IPS DF 19.7 (cell line): ENCODE measurements at places on chromosomes 1 and 21.

DNA sequence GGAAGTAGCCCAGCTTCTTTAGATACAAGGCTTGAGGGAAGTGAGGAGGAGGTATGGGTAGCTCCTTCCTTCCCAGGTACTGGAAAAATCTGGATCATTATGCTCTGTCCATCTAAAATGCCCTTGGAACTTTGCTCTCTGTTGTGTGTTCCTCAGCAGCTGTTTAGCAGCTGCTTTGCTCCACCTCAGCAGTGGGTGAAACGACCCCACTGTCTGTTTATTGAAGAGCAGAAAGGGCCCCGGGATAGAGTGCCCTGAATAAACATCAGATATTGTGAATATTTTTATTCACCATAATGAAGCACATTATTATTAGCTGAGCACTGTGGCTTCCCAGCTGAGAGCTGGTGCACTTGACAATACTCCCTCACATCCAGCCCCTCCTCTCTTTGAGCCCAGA, 237.9 kb downstream of the PBX1 start:
- DNase-seq = no peak

DNA sequence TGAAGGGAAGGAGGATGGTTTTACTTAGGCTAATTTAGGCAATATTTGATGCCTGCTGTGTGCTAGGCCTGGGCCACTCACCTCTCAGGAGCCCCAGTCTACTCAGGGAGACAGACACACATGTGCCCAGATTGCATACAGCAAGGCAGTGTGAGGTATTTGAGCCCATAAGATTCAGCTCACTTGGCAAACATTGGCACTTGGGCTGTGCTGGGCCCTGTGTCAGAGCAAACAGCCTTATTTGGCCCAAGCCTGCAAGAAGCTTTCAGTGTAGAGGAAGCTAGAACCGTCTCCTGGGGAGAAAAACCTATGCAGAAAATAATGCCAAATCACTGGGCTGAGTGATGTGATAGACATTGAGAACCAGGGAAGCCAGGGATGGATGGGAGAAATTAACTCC, 3.9 kb upstream of the SYNC start:
- no peak for DNase-seq

- no peak for DNase-seq
Measured at GRCh38 chr1:32758795-32759430, 56.3 kb upstream of the SYNC start.

- no peak for DNase-seq
Measured at GRCh38 chr1:210692796-210693195, 364.1 kb downstream of the HHAT start.

GRCh38 chr1:150165622-150166612, 16.2 kb downstream of the PLEKHO1 start:
- DNase-seq = no peak

DNA sequence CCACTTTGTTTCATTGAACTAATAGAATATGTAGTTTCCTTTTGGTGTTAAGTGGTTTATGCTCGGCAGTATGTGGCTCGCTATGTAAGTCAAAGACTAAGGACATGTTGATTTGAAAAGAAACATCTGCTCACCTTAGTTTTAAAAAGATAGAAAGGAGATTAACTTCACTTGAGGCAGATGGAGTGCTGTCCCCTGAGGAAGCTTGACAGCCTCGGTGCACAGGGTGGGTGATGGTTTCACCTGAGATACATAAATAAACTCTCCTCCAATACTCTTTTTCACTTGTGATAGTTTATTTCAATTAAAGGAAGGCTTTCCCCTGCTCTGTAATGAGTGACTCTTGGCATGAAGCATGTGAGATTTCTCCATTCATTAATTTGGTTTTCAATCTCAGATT, 70.8 kb upstream of the FMN2 start:
- DNase-seq = no peak

- no peak for DNase-seq
Measured at GRCh38 chr1:191396622-191397021, 761.6 kb upstream of the RGS18 start.

- no peak for DNase-seq
Measured at GRCh38 chr1:246591504-246591903, 25.2 kb downstream of the CNST start.
